Cerebellar nuclear complex (tissue), 1 donor: ENCODE measurements at places on chromosomes 5 and 9.

DNA sequence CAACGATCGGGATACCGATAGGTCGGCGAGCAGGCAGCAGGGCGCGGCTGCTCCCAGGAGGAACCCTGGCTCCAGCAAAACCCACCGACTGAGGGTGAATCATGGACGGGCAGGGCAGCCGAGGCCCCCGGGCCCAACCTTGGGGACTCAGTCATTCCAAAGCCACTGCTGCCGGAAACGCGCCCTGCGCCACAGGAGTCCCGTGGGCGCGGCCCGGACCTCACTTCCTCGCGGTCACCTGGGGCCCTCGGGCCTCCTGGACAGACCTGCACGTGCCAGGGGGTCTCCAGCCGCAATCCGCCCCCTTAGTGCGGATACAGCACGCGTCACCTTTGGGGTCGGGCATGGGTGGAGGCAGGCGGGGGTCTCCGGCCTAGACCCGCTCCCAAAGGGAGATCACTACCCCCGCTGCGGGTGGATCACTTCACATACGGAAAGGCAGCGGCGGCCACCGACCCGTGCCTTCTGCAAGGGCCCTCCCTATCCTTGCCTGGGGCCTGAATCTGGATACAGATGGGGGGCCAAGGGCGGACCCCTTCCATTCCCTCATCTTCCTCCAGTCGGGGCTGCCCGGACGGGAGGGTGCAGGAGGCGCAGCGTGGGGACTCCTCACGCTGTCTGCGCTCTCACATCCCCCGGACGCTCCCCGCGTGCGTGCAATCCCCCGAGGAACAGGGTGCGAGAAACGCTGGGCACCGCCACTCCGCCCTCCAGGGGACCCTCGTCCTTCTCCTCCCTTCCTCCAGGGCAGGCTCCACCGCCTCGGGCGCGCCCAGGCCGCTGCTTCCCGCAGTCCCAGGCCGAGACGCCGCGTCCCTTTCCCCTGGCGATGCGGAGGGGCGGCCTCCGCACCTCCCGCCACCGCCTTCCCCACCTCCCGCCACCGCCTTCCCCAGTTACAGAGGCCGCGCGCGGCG, 586 bp downstream of the TXN start:
- no peak for DNase-seq

- no peak for DNase-seq
Observed at GRCh38 chr9:134678666-134679443, 37.3 kb downstream of the COL5A1 start.

DNA sequence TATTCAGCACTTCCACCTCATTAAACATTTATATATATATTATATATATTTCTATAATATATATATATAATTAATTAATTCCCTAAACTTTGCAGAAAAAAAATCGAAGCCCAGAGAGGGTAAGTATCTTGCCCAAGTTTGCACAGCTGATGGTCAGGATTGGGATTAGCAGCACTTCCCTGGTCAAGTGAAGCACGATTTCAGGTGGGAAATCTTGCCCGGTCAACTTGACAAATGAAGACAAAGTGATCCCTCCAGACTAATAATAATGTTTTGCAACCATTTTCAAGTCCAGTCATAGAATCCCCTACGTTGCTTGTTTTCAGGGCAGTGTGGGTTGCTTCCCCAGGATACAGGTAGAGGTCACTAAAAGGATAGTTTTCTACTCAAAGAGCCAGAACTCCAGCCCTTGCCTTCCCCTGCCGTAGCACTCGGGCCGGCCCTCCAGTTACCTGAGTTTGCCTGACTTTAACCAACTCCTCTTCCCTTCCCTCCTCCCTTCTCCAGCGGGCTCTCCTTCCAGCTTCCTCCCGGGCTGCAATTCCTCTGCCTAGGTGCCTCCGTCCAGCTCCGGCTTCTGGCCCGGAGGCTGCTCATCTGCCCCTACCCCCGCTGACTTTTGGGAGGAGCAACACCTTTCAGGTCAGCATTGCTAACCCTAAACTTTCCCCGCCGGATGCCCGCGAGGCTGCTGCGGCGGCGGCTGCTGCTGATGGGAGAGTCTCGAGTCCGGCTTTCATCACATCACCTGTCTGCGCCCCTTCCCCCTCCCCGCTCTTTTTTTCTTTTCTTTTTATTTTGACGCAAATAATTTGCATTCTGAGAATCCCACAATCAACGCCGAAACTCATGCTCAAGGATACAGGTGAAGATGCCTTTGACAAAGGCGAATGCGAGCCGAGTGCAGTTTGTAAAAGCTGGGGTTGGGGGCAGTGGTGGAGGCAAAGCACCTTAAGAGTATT, 930 bp downstream of the PRLR start:
- DNase-seq = no peak

DNA sequence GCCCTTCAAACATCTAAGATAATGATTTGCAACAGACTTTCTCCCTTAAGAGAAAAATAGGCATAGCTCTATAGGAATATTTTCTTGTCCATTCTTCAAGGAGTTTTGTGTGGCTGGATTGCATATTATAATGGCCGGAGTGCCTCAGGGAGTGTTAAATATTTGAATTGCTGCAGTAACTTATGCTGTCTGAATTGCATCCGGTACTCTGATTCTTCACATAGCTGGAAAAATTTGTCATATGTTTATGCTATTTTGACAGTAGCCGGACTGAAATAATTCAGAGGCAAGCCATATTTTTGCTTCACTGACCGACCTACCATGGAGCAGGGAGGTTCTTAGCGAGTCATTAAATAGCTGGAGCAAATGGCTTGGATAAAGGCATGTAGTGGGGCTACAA, 621.0 kb downstream of the ACTL7B start:
- no peak for DNase-seq

DNA sequence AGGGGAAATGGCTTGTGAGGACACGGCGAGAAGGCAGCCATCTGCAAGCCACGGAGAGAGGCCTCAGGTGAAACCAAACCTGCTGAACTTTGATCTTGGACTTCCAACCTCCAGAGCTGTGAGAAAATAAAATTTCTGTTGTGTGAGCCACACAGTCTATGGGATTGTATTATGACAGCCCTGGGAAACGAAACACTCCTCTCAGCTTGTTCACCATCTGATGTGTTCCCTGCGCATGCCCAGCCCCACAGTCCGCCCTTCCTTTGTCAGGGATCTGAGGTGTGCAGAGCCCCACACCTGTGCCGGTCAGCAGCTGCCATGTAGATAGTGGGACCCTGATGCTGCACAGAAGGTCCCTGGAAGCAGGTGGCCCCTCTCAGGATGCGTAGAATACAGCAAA, 34.1 kb downstream of the PLPP7 start:
- no peak for DNase-seq

DNA sequence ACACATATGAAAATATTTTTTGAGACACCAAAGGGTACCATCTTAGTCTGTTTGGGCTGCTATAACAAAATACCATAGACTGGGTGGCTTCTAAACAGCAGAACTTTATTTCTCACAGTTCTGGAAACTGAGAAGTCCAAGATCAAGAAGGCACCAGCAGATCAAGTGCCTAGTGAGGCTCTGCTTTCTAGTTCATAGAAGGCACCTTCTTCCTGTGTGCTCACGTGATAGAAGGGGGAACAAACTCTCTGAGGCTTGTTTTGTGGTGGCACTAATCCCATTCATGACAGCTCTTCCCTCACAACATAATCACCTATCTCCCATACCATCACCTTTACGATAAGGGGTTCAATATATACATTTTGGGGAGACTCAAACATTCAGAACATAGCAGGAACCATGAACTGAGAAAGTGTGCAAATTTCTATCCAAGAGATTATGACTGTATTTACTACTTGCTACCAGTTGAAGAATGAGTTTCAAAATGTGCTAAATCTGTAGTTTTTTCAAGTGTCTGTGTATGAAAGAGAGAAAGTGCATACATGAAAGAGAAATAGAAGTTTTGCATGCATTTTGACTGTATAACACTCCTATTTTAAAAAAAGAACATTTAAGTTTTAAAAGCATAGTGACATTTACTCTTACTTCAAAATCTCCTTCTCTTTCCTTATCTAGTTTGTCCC, 207.3 kb downstream of the PARP8 start:
- no peak for DNase-seq

DNA sequence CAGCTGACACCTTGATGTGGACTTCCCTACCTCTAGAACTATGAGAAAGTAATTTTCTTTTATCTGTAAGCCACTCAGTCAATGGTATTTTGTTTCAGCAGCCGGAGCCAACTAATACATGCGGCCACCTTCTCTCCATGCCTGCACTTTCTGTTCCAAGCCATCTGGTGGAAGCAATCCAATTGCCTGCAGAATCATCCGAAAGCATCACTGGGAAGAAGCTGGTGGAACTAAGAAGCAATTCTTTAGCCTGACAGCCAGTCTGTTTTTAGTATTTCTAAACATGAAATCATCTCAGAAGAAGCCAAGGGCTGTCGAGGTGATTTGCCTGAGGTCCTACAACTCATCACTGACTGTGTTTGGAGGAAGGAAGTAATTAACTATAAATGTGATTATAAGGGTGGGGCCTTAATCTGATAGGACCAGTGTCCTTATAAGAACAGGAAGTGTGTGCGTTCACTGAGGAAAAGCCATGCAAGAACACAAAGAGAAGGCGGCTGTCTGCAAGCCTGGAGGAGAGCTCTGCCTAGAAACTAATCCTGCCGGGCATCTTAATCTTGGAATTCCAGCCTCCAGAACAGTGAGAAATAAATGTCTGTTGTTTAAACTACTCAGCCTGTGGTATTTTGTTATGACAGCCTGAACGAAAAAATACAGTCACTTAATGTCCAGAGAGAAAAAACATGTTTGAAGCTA, 49.1 kb downstream of the NXNL2 start:
- DNase-seq = no peak

DNA sequence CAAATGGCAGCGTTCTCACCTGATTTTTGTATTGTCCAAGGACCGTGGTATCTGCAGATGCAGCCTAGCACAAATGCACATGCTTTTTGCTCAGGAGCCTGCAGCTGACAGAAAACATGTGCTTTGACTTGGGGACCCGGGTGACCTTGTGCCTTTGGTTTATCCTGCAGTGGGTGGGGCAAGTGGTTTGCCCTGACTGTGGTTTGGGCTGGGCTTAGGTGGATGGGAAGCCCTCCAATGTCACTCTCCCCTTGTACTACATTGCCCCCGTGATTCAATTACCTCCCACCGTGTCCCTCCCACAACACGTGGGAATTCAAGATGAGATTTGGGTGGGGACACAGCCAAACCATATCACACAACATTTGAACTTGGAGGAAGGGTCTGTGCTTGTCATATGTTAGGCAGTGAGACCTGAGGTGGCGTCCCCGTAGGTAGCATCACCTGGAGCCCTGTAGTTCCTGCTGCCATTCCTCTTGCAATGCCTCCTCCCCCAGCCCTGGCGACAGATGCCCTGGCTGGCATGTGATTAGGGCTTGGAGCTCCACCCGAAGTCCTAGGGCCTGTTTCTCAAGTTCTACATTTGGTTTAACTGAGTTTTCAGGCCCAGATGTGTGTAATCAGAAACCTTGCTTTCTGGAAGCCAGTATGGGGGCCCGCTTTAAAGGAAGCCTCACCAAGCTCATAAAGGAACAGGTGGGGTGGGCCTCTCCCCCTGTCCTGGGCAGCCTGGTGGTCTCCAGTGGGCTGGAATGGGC, 2.1 kb downstream of the ANKRD33B start:
- DNase-seq = no peak

- no peak for DNase-seq
Observed at GRCh38 chr5:111367115-111367514, 142.9 kb downstream of the CAMK4 start.

GRCh38 chr5:35026941-35027340, 20.8 kb downstream of the AGXT2 start:
- DNase-seq = no peak

DNA sequence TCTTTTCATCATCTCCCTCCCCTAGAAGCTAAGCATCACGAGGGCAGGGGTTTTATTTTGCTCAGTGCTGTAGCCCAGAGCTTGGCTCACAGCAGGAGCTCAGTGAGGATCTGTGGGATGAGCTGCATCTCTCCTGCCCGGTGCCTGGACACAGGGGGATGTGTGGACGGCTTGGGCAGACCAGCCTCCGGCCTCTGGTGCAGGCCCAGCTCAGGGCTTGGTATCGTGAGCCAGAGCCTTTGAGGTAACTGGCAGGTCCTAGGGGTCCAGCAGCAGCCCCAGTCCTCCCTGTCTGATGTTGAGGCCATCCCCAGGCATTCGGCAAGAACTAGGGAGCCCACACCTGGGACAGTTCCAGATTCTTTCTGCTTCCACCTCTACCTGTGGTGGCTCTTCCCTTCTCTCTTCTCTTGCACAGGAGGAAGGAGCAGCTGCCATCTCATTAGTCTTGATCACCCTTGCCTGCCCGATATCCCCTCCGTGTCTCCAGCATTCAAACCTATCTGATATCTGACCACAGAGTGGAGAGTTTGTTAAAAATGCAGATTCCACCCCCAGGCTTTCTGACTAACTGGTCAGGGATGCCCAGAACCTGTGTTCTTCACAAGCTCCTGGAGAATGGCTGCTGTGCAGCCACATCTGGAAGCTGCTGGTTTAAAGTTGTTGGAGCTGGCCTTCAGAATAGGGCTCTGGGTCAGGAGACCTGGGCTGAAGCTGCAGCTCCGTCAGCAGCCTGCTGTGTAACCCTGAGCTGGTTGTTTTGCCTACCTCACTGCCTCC, 7.9 kb upstream of the SLC6A7 start:
- DNase-seq = no peak

DNA sequence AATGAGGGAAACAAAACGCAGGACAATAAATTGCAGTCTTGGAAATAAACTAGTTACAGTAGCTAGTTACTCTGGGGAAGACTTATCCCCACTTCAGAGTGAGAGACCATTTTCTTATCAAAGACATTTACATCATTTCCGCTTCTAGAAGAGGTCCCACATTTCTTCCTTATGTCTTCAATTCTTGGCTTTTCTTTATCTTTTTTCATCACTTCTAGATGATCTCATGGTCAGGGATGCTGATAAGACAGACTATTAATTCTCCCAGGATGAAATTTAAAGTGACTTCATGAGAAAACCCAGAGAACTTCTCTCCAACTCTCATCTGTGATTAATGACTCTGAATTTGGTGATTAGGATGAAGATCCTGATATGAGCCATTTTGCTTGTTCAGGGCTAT, 229.1 kb downstream of the MTRR start:
- no peak for DNase-seq

DNA sequence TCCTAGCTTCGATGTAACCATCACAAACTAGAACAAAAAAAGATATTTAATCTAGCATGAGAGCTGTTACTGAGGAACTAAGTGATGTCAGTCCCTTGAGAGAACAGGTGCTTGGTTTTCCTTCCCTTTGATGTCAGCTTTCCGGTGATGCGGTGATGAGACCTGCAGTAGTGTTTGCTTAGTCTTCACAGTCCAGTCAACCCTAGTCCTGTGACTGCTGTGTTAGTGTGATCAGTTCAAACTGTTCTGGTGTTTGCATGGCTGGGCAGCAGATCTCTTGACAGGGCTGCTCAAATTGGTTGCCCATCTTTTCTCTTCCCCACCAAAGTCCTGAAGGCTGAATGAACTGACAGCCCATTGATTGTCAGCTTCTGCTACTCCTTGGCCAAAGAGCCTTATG, 608.6 kb upstream of the DAB2 start:
- DNase-seq = no peak

- DNase-seq = no peak
Observed at GRCh38 chr5:178440181-178440580, 150.0 kb downstream of the COL23A1 start.

DNA sequence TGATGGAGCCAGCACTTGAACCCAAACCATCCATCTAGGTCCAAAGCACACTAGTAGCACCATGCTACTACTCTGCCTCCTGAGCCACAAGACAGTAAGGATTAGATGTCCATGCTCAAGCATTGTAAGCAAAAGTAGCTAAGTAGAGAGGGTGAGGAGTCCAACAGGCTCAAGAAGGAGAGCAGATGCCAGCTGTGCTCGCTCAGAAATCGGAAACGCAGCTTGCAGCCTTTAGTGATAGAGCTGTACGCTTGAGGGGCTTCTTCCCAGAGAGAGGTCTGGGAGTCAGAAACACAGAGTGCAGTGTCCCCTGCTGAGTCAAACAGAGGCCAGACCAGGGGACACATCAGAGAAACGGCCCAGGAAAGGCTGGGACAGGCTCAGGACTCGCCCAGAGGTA, 32.7 kb upstream of the GABRP start:
- DNase-seq = no peak
